MV-4-11 (cell line): ENCODE measurements at places on chromosomes 2 and 18.

DNA sequence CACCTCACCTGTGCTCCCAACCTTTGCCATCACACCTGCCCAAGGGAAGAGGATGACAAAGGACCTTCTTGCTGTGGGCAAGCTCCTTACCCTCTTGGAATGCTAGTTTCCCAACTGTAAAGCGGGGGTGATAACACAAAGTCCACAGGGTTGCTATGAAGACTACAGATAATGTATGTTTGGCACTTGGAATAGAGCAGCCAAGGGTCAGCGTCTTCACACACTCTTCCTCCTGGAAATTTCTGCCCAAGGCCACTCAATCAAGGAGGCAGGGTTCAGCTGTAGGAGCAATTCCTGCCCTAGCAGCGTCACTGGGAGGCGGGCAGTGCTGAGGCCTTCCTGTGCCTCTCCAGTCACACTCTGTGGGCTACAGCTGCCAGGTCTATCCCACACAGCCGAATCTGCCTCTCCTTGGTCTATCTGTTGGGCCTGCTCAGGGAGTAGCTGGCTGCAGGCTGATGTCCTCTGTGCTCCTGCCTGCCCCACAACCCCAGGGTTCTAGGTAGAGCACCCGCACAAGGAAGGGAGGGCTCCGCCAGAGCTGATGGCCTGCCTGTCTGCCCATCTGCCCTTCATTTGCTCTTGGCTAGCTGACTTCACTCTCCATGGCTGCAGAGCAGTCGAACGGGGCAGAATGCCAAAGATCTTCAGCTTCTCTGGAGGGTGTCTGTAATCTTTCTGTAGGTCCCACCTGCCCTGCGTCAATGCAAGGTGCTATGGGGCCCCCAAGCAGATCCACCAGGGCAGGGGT is 91.9 kb downstream of the MRO start:
- DNase-seq: no peak

- no peak for DNase-seq
These were observed 186.7 kb upstream of the ETAA1 start for GRCh38 chr2:67210430-67210829.

DNA sequence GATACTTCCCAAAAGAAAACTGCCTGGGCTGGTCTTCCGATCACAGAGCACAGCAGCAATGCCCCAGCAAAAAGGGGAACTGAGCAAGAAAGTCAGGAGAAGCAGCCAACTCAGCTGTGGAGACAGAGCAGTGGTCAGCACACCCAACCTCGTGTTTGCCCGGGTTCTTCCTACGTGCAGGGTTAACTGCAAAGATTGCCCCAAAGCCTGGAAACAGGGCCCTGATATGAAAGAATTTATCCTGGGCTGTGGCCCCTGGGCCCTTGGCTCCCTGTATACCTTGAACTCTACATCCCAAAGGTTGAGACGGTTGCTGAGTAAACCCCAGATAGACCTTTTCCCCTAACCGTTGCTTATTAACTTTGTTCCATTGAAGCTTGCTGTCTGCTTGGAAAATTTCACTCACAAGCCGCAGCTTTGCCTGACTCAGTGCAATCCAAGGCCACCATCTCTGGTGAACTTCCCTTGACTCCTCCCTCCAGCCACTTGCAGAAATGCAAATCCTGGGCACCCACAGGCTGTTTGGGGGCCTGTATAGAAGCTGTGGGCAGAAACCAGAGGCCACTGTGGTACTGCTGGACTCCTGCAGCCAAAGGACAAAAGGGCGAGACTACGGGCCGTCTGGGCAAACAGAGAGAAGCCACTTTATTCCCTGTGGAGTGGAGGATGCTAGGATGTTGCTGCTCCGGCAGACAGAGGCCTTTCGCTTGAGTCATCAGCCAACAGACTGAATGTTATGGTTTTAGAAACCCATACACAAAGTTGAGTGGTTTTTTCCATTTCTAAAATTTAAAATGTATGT is 18.2 kb downstream of the NRP2 start:
- peak; percentile 83 for DNase-seq

- no peak for DNase-seq
These were observed 3.5 kb upstream of the FHOD3 start for GRCh38 chr18:36294031-36294430.

- DNase-seq: peak; percentile 68
These were observed 16.2 kb upstream of the CXCR4 start for GRCh38 chr2:136134126-136134525.

GRCh38 chr2:224909885-224910573 is 132.2 kb downstream of the DOCK10 start:
- DNase-seq: peak; percentile 84

GRCh38 chr2:184444623-184445223 is 153.6 kb upstream of the ZNF804A start:
- DNase-seq: no peak

- DNase-seq: no peak
These were observed 150.1 kb upstream of the SMAD2 start for GRCh38 chr18:48080546-48080945.

GRCh38 chr2:69241093-69241492 is 145.9 kb downstream of the GFPT1 start:
- DNase-seq: no peak

DNA sequence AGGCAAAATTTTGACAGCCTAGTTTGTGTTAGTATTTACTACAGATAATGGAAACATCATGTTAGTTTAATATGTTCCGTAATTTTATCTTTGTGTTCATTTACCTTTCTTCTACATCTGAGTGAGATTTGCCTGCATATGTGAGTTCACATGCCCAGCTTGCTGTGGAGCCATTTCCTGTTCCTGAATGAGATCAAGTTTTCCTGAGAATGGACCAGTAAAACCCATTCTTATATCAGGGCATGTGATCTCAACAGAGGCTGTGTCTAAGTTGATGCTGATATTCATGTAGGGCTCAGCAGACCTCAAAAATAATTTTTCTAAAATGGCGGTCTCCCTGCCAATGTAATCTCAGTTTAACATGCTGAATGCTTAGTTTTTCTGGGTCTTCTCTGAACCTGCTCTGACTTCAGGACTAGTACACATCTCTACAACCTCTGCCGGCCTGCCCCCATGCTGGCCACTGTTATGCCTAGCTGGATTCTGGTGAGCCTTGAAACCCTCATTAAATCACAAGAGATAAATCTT is 1.0 kb downstream of the IL1A start:
- no peak for DNase-seq

DNA sequence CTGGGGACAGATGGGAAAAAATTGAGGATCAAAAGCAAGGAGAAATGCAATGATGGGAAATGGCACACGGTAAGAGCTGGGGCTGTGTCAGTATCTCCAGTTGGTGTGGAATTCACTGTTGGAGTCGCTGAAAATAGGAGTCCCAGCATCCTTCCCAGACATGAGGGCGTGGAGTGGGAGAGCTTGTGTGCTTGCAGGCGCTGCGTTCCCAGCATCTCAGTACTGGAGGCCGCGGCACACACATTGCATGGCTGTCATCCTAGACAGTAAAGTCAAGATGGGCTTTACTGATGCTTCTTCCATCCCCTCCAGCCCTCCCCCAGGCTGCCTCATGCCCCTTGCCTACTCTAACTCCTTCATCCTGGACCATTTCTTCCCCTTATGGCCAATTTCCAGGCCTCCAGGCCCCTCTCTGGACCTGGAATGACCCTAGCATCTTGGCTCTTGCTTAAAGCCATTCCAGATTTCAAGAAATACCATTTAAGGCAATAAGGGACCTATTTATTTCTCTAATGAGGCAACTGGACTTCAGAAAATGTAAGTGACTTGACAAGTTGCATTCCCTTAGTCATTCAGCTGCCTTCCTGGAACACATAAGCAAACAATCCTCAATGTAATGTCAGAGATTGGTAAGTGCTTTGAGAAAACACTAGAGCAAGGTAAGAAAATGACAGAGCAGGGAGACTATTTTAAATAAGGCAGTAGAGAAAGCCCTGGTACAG is 70.5 kb upstream of the TTC39C start:
- DNase-seq: no peak

DNA sequence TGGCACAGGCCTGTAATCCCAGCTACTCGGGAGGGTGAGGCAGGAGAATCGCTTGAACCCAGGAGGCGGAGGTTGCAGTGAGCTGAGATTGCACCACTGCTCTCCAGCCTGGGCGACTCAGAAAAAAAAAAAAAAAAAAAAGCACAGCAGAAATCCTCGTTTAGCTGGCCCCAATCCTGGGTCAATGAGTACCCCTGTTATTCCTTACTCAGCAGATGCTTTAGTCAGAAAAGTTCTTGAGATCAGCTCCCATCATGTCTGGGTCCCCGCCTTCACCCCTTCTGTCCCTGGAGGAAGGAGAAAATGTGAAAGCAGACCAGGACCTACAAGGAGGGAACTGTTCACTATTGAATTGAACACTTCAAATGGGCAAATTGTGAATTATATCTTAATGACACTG is 16.4 kb upstream of the KCNG3 start:
- DNase-seq: no peak

DNA sequence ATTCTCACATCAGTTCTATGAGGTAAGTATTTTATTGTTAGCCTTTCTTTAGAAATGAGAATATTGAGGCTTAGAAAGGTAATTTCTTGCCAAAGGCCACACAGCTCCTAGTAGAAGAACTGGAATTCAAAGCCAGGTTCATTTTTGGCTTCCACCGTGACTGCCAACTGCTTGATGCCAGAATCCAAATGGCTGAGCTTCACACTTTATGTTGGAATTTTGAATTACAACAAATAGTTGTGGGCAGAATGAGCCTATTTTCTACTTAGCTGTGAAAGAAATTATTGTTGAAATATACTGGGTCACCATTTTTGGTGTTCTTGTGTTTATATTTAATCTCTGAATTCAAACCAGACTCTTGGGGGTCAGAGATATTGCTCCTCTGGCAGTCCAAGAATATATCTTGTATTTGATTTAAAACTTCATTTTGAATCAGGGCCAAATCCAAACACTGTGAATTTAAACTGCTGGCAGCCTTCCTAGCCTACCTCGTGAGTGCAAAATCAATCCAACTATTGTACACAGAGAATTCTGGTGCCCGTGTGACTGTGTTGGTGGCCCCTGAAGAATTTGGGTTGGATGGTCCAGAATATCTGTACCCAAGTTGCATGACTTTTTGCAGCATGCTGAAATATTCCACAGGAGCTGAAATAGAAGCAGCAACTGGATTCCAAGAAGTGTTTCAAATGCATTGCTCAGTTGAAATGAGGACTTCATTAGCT is 35.6 kb upstream of the LPIN1 start:
- DNase-seq: no peak

- no peak for DNase-seq
These were observed 1.3 kb downstream of the TMEM163 start for GRCh38 chr2:134717286-134718022.

- no peak for DNase-seq
These were observed 63.1 kb downstream of the RND3 start for GRCh38 chr2:150424406-150424805.

GRCh38 chr2:233247744-233248143 is 3.7 kb upstream of the ATG16L1 start:
- peak; percentile 12 for DNase-seq

GRCh38 chr2:145626301-145626700 is 1106.4 kb upstream of the ZEB2 start:
- DNase-seq: no peak

- DNase-seq: no peak
These were observed 74.2 kb upstream of the MBOAT2 start for GRCh38 chr2:9077691-9078090.

DNA sequence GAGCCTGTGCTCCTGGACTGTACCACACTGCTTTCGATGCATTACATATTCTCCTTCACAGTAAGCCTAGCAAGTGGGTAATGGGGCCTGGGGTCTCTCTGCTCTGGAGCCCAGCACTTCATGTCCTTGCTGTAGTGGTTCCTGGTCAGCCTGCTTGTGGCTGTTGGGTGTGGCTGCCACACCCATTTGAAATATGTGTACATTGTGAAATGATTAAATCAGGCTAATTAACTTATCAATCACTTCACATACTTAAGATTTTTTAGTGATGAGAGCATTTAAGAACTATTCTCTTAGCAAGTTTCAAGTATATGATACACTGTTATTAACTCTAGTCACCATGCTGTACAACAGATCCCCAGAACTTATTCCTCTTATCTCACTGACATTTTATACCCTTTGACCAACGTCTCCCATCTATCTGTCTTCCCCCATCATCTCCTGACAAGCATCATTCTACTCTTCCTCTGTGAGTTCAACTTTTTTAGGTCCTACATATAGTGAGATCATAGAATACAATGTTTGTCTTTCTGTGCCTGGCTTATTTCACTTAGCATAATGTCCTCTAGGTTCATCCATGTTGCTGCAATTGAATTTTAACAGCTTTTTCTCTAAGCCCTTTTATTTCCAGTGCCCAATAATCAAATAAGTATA is 92.1 kb downstream of the LYPD6 start:
- DNase-seq: no peak

DNA sequence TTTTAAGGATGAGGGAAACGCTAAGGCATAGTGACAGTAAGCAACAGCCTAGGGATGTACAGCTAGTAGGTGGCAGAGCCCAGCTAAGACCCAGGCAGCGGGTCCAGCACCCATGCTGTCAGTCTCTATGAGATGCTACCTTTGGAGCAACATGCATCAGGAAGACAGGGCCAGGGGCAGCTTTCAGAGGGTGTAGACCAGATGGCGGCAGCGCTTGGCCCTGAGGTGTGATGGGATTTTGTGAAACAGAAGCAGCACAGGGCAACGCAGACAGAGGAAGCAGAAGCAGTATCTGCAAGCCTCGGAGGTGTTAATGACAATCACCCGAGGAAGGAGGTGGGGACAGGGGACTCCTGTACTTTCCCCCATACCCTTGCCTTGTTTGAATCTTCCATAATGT is 43.2 kb downstream of the SDC1 start:
- DNase-seq: no peak

DNA sequence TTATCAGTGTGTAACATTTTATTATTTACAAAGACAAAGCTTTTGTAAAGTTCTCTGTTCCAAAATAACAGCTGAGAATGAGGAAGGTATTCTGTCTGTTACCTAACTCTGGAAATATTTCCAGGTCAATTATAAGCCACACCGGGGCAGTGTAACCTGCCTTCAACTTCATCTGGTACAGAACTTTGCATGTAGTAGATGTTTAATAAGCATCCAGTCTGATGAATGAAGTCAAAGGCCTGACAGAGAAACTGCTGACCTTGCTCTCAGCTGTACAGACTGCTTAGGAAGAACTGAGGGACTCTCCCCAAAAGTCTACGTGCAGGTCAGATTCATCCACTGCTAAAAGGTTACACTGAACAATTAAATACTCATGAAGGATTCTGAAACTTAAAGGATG is 43.3 kb downstream of the WDFY1 start:
- no peak for DNase-seq

- no peak for DNase-seq
These were observed 106.2 kb downstream of the CPO start for GRCh38 chr2:207045531-207045930.

- DNase-seq: no peak
These were observed 378.4 kb upstream of the SPHKAP start for GRCh38 chr2:228559774-228560415.

GRCh38 chr2:70005216-70005615 is 43.8 kb upstream of the ASPRV1 start:
- DNase-seq: no peak

GRCh38 chr2:29921560-29921915 is at the start of gene ALK:
TSS of gene ALK (minus strand) at chr2:29921586. CDS start at chr2:29920659, 927 bp downstream.
- DNase-seq: peak; percentile 84

- DNase-seq: no peak
These were observed 107.1 kb upstream of the MAPRE2 start for GRCh38 chr18:34933909-34934661.
